Right forelimb (tissue), 1 donor: ENCODE measurements at places on chromosomes 7 and 10.
A peak's percentile ranks its signal among the peaks of the same experiment; 100 is the strongest.

- DNase-seq: peak; percentile 32
These were observed 145.9 kb downstream of the ARID5B start for GRCh38 chr10:62047228-62047892.

GRCh38 chr10:110804376-110804775, 67.4 kb upstream of the PDCD4 start:
- DNase-seq: no peak

- no peak for DNase-seq
These were observed 164.4 kb downstream of the ZNF365 start for GRCh38 chr10:62538606-62539005.

DNA sequence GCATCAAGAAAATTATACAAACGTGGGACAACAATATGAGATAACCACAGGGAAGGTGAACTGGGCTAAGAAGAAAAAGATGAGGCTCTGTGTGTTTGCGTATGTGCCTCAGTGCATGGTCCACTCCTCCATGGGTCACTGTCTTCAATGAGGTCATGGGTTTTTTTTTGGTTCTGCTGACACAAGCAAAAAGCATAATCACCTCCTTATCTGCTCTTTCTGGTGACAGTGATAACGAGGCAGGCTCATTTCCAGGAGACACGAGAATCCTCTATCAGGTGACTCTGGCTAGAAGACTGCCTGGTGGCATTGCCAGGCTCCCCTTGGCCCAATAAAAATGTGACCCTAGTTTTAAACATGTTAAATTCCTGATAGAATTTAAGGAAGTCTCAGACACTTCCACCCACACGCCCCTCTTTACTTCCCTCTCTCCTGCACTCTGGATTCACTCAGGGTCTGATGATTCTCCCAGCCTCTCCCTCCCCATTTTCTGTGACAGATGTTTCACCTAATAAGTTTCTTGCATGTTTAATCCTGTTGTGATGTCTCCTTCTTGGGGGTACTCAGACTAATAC, 35.3 kb upstream of the CDCA7L start:
- no peak for DNase-seq

DNA sequence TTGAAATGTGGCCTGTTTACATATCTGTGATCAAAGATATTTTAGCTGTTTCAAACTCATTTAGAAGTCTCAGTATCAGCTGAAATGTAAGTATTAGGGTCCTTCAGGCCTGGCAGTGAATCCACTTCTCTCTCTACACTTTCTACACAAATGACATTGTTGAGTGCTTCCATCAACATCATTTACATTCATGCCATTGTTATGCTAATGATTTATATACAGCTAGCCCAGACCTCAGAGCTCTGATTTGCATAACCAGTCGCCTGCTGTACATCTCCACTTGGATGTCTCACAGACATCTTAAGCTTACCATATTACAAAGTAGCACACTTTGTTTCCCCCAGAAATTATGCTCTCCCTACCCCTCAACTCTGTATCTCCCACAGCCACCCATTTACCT, 71.6 kb downstream of the GSDME start:
- no peak for DNase-seq
